ENCODE measurements at places on chromosomes 6 and 20.

DNA sequence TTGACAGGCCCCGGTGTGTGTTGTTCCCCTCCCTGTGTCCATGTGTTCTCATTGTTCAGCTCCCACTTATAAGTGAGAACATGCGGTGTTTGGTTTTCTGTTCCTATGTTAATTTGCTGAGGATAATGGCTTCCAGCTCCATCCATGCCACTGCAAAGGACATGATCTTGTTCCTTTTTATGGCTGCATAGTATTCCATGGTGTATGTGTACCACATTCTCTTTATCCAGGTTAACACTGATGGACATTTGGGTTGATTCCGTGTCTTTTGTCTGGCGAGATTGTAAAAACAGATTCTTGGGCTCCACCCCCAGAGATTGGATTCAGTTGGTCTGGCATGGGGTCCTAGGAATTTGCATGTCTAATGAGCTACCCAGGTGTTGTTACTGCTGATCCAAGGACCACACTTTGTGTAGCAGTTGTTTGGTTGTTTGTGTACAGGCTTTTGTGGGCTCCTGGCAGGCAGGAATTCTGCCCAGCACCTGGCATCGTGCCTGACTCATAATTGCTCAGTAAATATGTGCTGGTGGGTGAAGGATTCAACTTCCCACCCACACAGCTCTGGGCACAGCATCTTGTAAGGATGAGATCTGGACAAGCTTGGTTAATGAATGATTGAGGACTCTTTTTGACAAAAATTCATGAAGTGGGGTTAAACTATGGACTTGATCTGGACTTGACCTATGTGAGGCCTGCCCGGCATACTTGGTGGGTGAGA lies 5.2 kb downstream of the TOX2 start:
- no peaks in the 10 kb centered on the region for H3K36me3 ChIP-seq
- H3K4me3 ChIP-seq: no peak overlapping the region
- peaks cover 13% of the 10 kb centered on the region for H3K27me3 ChIP-seq
- peaks cover 16% of the 10 kb centered on the region for H3K4me1 ChIP-seq
- H3K27ac ChIP-seq: no peak overlapping the region

GRCh38 chr6:113805811-113806495 lies 51.2 kb upstream of the MARCKS start:
- no peak overlapping the region for H3K4me3 ChIP-seq
- no peaks in the 10 kb centered on the region for H3K36me3 ChIP-seq
- DNase-seq: no peak
- H3K27me3 ChIP-seq: no peaks in the 10 kb centered on the region

DNA sequence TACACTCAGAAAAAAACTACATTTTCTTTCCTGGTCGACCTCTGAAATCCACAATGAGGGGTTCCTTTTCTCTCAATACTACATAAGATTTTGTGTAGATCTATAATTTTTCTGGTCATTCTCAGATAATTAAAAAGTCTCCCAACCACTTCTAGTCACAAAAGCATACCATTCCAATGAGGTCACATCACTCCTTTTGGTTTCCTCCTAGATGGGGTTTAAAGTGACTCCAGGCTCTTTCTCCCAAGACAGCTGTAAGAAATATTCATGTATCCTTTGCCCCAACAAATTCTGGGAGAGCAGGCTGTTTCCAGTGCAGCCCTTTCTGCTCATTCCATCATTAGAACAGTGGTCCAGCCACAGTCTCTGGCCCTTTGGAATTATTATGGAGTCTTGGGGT lies 43.1 kb upstream of the BEND6 start:
- no peak overlapping the region for H3K4me3 ChIP-seq
- H3K4me1 ChIP-seq: peaks cover 2% of the 10 kb centered on the region
- no peaks in the 10 kb centered on the region for H3K36me3 ChIP-seq
- H3K27me3 ChIP-seq: no peaks in the 10 kb centered on the region
- peak overlapping the region; percentile 83 for H3K27ac ChIP-seq

DNA sequence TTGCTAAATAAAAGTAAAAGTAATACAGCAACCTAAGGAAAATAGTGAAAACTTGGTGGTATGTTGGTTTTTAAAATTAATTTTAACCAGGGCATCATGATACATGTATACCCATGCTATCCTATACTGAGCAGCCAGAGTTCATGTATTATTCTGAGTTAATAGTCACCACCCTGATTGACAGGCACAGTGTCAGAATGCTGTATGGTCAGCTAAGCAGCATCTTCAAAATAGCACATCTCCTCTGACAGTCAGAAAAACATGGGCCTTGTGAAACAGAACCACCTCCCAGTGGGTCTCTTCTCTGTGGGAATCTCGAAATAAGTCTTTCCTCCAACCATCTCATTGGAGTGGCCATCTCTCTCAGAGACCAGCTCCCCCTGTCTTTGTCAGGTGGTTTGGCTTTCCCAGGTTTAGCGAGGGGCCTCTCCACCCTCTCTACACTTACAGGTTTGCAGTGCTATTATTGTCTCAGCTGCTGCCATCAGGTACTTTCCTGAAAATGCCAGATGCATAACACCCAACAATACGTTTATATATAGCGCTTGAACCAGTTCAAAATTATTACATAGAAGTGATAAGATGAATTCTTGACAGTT lies 47.1 kb upstream of the RNF8 start:
- no peak for DNase-seq
- no peak overlapping the region for H3K4me3 ChIP-seq
- H3K36me3 ChIP-seq: peaks cover 19% of the 10 kb centered on the region

DNA sequence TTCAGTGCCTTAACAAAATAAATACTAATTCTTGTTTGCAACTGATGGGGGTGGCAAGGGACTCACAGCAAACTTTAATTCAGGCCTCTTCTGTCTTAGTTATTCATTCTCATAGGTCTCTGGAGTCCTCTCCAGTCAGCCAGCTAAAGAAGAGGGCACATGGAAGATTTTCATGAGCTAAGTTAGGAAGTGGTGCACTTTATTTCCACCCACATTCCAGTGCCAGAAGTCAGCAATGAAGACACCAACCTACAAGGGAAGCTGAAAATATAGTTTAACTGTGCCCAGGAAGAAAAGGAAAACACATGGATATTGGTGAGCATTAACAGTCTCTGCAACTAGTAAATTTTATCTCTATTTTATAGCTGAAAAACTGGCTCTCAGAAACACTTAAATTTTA lies 16.7 kb upstream of the IRAK1BP1 start:
- H3K4me3 ChIP-seq: no peak overlapping the region
- no peak overlapping the region for H3K27ac ChIP-seq
- no peaks in the 10 kb centered on the region for H3K36me3 ChIP-seq
- no peaks in the 10 kb centered on the region for H3K4me1 ChIP-seq
- no peak for DNase-seq
- no peaks in the 10 kb centered on the region for H3K27me3 ChIP-seq

DNA sequence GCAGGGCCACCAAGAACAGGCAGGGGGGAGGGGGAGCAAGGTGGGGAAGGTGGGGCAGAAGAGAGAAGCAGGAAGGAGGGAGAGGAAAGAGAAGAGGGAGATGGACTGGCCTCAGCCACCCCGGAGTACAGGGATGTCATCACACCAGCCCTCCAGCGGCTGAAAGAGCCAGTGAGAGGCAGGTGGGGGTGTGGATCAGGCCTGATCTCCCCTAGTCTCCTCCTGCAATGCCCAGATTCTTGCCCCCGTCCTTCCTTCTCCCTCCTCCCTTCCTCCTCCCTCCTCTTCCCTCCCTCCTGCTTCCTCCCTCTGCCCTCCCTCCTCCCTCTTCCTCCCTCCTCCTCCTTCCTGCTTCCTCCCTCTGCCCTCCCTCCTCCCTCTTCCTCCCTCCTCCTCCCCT lies 61.5 kb downstream of the YTHDF1 start:
- H3K4me3 ChIP-seq: no peak overlapping the region
- no peaks in the 10 kb centered on the region for H3K4me1 ChIP-seq
- DNase-seq: no peak
- no peak overlapping the region for H3K27ac ChIP-seq

GRCh38 chr6:1485678-1486077 lies 96.3 kb downstream of the FOXF2 start:
- peak; percentile 38 for DNase-seq
- H3K27ac ChIP-seq: no peak overlapping the region
- no peaks in the 10 kb centered on the region for H3K27me3 ChIP-seq
- H3K4me3 ChIP-seq: no peak overlapping the region

DNA sequence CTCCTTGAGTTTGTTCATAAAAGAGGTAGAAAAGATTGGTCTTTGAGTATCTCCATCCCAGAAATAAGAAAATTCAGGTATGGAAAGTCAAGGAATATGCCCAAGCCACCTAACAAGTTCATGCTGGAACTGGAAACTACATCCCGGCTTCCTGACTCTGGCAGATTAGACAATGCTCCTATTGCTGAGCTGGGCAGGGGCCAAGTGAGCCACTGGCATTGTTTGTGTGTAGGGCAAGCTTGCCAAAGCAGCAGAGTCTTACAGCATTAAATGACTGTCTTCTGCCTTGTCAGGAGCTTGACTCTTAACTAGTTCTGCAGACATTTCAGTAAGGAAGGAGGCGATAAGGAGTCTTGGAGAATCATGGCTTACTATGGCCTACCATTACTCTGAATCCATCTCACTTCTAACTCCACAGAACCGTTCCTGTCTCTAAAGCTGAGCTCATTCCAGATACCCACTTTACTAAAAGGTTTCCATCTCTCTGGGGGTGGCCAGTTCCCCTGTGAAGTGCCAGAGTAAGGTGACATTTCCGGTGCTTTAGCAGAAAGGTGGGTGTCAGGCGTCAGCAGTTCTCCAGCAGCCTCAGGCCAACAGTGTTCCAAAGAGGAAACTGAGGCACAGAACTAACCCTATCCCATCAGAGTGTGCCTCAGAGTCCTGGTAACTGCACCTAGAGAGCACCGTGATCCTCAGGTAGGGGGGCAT lies 30.1 kb downstream of the PRDM1 start:
- H3K4me1 ChIP-seq: peaks cover 4% of the 10 kb centered on the region
- no peaks in the 10 kb centered on the region for H3K36me3 ChIP-seq
- DNase-seq: no peak
- no peak overlapping the region for H3K4me3 ChIP-seq
- no peak overlapping the region for H3K27ac ChIP-seq

- H3K4me3 ChIP-seq: no peak overlapping the region
- H3K4me1 ChIP-seq: no peaks in the 10 kb centered on the region
- no peaks in the 10 kb centered on the region for H3K27me3 ChIP-seq
- H3K36me3 ChIP-seq: no peaks in the 10 kb centered on the region
- DNase-seq: no peak
Observed at GRCh38 chr6:141688916-141689315, 443.8 kb upstream of the GJE1 start.

DNA sequence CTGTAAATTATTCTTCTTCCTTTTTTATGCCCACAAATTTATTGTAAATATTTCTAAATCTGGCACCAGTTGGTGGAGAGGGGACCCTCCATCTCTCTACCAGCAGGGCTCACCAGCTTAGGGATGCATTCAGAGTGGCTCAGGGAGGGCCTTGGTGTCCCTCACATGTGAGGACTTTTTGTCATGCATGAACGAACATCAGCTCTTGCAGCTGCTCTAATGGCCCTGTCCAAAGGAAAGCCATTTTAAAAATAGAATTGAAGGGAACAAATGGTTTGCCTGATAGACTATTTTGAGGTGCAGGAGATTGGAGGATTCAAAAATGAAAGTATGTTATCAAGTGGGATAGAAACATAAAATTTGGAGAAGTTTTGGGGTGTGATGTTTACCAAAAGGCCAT lies 37.5 kb upstream of the KLHL31 start:
- no peaks in the 10 kb centered on the region for H3K27me3 ChIP-seq
- peaks cover 2% of the 10 kb centered on the region for H3K4me1 ChIP-seq
- no peak overlapping the region for H3K4me3 ChIP-seq
- no peak overlapping the region for H3K27ac ChIP-seq
- H3K36me3 ChIP-seq: no peaks in the 10 kb centered on the region

DNA sequence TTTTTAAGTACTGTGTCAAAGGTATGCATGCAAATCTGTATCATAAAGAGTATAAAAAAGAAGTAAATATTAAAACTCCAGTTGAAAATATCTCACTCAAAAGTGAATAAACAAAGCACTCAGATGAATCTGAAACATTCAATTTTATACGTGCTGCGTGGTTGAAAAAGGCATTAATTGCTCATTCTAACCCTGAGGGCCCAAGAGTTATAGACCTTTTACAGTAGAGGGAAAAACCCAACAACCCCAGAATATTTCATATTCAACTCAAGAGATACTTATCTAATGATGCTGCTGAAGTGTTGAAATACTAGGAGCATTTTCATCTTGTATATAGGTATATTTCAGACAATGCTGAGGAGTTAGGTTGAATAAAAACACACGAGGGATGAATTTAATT lies 862.8 kb upstream of the CITED2 start:
- H3K4me3 ChIP-seq: no peak overlapping the region
- no peak for DNase-seq
- no peaks in the 10 kb centered on the region for H3K27me3 ChIP-seq
- no peaks in the 10 kb centered on the region for H3K36me3 ChIP-seq
- H3K27ac ChIP-seq: no peak overlapping the region

GRCh38 chr6:37532122-37532521 lies 32.4 kb upstream of the CCDC167 start:
- peaks cover 19% of the 10 kb centered on the region for H3K4me1 ChIP-seq
- no peak overlapping the region for H3K4me3 ChIP-seq
- H3K36me3 ChIP-seq: no peaks in the 10 kb centered on the region
- H3K27me3 ChIP-seq: peaks cover 92% of the 10 kb centered on the region

- no peaks in the 10 kb centered on the region for H3K27me3 ChIP-seq
- H3K4me1 ChIP-seq: peaks cover 25% of the 10 kb centered on the region
- H3K36me3 ChIP-seq: peaks cover 64% of the 10 kb centered on the region
- no peak overlapping the region for H3K4me3 ChIP-seq
Observed at GRCh38 chr6:31558631-31559500, 11.5 kb downstream of the NFKBIL1 start.

GRCh38 chr6:87784051-87784450 lies 82.0 kb upstream of the AKIRIN2 start:
- no peak overlapping the region for H3K27ac ChIP-seq
- H3K27me3 ChIP-seq: no peaks in the 10 kb centered on the region
- no peaks in the 10 kb centered on the region for H3K4me1 ChIP-seq
- no peak for DNase-seq

DNA sequence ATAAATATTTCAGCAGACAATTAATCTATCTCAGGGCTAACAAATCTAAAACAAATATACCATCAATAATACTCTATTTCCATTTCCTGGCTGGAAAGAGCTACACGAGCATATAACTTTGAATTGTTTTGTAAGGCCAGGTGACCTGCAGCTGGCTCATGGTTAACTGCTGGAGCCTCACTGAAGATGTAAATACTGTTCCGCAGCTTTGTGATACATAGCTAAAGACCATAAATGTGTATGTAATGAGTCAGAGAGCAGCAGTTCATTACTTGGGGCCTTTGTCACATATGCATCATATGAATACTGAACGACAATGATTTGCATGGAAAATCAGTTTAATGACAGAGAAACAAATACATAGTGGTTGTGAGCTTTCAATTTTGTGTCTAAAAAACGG lies 109.4 kb upstream of the CCN2 start:
- H3K27me3 ChIP-seq: no peaks in the 10 kb centered on the region
- H3K4me3 ChIP-seq: no peak overlapping the region
- peak; percentile 72 for DNase-seq

DNA sequence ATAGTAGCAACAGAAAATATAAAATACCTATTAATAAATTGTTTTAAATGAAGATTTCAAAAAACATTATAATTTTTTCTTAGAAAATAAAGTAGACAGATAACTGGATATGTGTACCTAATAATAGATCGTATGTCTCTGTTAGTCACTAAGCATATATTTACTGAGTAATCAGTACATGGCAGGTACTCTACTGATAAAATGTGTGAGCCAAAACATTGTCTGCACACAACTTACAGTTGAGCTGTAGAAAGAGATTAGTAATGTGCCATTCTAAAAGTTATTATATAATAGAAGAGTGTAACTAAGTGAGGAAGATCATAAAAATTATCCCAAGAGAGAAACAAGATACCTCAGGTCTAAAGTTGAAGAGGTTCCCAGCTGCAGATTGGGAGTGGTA lies 929.9 kb upstream of the EPHA7 start:
- no peak overlapping the region for H3K27ac ChIP-seq
- DNase-seq: no peak

Measured in mesenchymal stem cell (in vitro differentiated cells and primary cell).